T-cell (primary cell): ENCODE measurements at places on chromosomes 2 and 18.

- DNase-seq = no peak
Measured at GRCh38 chr2:179636100-179636980, 225.1 kb downstream of the ZNF385B start.

DNA sequence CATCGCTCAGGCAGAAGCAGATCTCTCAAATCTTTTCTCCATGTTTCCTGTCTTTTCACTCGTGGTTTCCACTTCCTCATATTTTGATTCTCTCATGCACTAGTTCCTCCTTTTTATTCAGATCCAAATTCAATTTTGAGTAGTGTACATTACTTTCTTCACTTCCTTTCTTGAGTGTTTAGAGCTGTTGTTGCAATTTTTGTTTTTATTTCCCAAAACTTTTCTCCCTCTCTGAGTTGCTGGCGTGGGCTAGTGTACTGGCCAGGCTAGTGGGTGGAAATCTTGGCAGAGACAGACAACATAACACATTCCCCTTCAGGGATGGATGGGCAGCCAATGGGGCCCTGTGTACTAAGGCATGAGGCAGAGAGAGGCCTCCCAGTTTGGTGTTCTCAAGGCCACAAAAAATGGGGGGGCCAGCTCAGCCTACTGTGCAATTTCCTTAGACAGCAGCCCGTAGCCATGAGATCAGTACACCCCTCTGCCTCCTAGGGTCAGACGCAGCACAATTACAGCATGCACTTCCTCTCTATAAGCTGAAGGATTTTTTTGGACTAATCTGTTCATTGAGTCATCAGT lies 145.1 kb upstream of the PID1 start:
- no peak for DNase-seq

DNA sequence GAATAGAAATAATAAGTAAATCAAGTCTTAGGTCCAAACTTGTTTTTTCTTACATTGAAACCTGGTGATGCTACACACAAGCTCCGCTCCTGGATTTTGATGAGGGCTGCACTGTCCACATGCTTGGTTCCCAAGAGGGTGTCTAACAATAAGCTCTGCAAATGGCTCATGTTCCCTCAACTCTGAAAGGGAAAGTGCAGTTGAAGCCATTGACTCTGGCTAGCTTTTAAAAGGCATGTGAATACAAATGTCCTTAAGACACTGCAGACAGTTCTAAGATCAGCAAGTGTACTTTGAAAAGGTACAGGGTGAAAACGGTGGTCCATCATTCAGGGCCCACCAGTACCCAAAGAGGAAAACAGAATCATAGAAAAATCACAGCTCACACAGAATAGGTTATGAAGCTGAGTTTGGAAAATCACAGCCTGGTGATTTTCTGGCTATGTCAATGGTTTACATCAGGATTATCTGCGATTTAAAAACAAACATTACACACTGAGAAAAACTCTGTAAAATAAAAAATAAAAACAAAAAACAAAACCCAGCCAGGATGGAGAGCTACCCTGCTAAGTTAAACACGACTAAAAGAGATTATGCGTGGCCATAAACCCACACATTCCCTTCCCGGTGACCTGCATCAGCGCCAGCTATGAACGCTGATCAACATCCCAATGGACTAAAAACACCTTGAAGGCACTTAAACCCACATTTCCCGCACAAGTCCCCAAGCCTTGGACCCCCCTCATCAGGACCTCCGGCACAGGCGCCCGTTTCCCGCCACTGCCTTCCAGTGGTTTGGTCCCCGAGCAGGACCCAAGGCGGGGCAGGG lies 554 bp downstream of the PFN4 start:
- no peak for DNase-seq

- no peak for DNase-seq
Measured at GRCh38 chr2:239893236-239893515, 132.0 kb downstream of the NDUFA10 start.

DNA sequence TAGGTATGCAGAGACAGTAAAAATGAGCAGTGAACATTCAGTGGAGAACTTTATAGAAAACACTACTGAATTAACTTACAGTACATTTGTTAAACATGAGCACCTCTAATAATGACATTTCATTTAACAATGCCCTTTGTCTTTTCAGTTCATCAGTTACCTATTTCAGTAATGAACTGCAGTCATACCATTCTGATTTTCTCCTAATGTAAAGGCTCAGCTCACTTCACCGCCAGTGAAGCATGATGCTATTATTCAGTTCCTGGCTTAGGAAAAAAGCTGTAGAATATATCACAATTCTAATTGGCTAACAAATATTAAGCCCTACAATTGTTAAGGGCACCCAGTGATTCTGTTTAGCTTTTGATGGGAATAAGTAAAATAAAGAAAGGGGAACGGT lies 37.1 kb upstream of the CCDC93 start:
- DNase-seq = no peak

GRCh38 chr2:49426996-49427395 lies 272.7 kb upstream of the FSHR start:
- no peak for DNase-seq

GRCh38 chr18:32219431-32220018 lies 29.7 kb downstream of the MEP1B start:
- no peak for DNase-seq

DNA sequence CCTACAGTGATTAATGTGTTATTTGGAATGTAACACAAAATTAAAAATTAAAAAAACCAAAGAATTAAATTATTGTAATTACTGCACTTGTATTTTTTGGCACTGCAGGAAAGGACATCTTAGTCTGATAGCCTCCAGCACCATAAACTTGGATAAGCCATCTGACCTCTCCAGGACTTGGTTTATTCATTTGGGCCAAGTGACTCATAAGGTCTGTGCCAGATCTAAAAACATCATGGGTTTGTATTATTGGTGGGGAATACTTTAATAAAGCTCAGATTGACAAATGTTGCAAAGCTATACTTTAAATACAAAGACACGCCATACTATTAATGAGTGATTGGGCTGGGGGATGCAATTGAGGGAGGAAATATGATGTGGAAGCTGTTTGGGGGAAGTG lies 225.2 kb downstream of the ZNF521 start:
- DNase-seq = no peak

- no peak for DNase-seq
Measured at GRCh38 chr2:63796366-63796765, 45.3 kb upstream of the UGP2 start.

DNA sequence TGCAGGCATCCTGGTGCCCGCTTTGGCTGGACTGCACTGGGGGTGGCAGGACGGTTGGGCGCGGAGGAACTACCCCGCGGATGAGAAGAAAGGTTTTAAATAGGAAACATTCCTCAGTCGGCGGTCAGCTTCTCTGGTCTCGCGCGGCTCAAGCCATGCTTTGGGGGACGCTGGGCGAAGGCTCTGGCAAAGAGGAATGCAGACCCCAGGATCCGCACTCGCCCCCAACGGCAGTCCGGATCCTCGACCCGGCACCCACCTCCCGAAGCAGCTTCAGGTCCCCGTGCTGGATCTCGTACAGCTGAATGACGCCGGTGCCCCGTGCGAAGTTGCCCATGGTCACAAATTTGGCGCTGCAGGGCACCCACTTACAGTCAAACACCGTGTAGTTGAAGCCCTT lies 686 bp upstream of the PNO1 start:
- no peak for DNase-seq

DNA sequence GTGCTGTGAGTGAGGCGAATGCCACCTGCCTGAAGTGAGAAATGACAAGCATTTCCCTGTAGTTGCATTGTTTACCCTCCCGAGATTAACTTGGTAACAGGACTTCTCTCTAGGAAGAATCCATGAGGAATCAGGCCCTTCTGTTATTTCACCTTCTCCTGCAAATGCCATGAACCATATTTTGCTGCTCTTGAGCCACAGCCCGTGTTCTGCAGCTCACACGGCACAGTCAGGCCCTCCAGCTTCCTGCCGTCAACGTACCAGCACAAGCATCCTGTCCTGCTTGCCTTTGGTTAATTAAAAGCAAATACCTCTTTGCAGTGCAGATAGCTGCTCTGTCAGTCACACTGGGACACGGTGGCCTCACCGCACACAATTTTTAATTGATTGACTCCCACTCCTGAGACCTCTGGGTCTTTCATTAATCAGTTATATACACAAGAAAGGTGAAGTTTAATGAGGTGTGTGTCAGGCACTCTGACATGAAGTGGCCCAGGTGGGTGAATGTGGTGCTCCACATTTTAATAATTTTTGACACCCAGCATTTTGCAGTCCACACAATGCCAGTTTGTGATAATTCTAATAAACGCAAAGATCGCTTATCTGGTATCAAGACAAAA lies 95.3 kb upstream of the ASB18 start:
- no peak for DNase-seq

DNA sequence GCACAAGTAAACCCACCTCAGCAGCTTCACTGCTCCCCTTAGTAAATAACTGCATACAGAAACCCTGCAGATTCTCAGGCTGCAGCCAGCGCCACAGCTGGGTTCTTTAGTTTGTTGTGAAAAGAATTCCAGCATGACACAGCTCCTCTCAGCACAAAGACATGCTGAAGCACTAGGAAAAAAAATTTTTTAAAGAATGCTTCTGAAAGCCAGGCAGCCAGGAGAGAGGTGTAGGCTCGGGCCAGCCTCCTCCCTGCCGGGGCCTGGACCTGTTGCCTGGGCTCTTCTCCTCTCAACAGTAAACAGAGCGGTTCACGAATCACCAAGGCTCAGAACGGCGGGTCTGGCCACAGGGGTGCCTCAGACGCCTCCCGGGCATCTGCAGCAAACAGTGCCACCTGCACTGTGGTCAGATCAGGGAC lies 95.7 kb upstream of the POU3F3 start:
- no peak for DNase-seq

DNA sequence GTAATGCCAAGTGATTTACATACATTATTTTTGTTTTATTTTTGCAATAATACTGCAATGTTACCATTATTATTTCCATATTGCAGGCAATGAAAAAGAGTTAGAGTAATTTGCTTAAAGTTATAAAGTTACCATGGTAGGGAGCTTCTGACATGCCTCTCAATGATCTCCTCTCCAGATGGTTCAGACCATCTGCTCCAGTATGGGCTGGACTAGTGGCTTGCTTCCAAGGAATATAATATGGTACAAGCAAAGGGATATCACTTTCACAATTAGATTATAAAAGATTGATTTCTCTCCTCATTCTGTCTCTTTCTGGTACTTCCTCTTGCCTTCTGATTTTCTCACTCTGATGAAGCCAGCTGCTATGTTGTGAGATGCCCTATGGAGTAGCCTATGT lies 245.4 kb downstream of the INSIG2 start:
- DNase-seq = no peak

DNA sequence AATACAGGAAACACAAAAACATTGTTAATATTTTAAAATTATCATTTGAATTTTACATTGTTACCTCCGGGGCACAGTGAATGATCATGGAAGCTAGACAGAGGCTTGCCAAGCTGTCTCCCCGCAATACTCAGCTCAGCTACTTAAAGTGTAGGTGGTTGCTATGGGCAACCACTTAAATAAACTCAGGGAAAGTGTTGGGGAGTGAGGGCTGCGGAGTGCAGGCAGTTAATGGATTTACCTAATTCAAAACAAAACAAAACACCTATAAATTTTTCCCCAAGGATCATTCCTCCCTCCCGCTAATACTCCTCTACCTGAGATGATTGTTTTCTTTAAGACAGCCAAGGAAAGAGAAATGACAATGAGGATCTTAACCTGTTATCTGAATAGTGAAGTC lies 349.5 kb downstream of the TGIF1 start:
- no peak for DNase-seq

DNA sequence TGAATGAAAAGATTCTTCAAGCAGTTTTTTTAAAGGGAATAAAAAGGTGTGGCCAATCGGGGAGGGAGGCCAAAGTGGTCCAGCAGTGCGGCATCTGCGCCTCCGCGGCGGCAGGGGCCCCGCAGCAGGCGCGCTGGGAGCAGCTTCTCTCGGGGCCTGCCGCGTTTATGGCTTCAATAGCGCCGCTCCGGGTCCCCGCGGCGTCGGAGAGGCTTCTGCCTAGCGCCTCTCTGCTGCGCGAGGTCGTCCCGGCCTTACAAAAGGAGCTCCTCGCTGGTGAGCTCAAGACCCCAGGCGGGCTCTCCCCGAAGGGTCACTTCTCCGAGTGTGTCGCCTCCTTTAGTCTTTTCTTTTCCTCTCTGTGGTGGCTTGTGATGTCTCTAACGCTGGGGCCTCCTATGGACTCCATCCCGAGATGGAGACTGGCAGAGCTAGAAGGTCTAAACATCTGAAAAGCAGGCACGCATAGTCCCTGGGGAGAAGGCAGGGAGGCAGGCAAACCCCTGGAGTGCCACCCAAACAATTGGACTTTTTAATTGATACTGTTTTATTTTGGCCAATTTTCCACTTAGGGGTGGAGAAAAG lies 67.1 kb downstream of the SUMO1 start:
- no peak for DNase-seq

GRCh38 chr2:176931588-176932563 lies 280.7 kb upstream of the HNRNPA3 start:
- peak; percentile 0 for DNase-seq

- no peak for DNase-seq
Measured at GRCh38 chr18:48592540-48593171, 53.8 kb downstream of the CTIF start.

DNA sequence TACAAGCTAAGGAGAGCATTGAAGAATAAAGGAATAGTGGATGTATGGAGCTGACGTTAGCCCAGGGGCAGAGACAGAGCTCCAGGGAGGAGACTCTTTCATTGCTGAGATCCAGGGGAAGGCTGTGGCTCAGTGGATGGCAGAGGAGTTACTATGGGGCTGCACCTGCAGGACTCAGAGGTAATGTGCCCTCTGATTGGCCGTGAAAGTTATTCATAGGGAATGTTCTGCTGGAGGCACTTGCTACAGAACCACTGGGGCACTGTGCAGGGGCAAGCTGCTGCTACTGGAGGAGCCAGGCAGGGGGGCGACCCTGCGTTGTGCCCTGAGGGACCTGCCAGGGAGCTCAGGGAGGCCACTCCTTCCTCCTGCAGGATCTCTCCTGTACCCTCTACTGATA lies 199.2 kb downstream of the PTPRM start:
- no peak for DNase-seq

DNA sequence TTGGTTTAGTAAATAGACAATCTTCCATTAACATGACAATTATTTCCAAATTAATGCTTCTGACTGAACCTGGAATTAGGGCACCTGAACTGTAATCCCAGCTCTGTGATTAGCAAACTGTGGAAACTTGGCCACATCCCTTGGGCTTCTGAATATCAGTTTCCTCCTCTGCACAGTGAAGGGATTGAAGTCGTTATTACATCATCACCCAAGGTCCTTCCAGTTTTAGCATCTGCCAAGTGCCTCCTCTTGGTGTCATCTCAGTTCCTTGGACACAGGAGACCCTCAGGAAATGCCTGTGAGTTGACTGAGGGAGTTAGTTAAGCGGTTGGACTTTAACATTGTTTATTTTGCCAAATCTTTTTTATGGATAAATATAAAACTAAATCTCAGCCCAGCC lies 64.8 kb downstream of the MOGAT1 start:
- DNase-seq = no peak

- DNase-seq = no peak
Measured at GRCh38 chr2:144372410-144373080, 147.4 kb downstream of the ZEB2 start.

- DNase-seq = no peak
Measured at GRCh38 chr18:61335684-61336555, 2.7 kb downstream of the CDH20 start.
